ENCODE measurements at places on chromosomes 7 and 10.
A peak's percentile ranks its signal among the peaks of the same experiment; 100 is the strongest.

GRCh38 chr7:95609277-95609971 lies 13.1 kb upstream of the PDK4 start:
- DNase-seq, result peak; percentile 88

- DNase-seq, result peak; percentile 6
Observed at GRCh38 chr10:32004161-32004591, 52.0 kb downstream of the KIF5B start.

- DNase-seq, result no peak
Observed at GRCh38 chr7:155377838-155378579, 79.9 kb upstream of the EN2 start.

GRCh38 chr10:104304927-104305326 lies 33.3 kb downstream of the ITPRIP start:
- DNase-seq, result peak; percentile 32

GRCh38 chr7:132584796-132585494 lies 8.7 kb upstream of the PLXNA4 start:
- DNase-seq, result no peak

Measured in fibroblast of lung (primary cell).